ENCODE measurements at places on chromosomes 16 and 17. TPM values are rescaled to one million over a fixed set of nuclear protein-coding genes. Genes with fewer than 3 reads are reported as not detected.

The QPRT gene
- 35.7 TPM for total RNA-seq

GRCh38 chr16:28219282-28219681 is 7.5 kb upstream of the XPO6 start:
- DNase-seq = no peak

DNA sequence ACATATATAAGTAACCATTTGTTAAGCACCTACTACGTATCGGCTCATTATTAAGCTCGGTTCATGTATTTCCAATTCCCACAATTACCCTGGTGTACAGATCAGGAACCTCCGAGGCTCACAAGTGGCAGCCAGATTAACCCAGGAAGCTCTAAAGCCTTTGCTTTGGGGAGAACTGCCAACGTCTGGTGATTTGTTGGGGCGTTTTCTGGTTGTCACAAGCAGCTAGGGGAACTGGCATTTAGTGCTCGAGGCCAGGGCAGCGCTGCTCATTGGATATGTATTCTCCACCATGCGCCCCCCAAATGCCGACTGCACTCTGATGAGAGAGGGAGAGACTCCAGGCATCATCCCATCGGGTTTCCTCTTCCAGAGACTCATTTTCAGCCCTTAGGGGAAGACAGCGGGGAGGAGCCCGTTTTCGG is 541 bp downstream of the ZNF18 start:
- peak; percentile 24 for DNase-seq

DNA sequence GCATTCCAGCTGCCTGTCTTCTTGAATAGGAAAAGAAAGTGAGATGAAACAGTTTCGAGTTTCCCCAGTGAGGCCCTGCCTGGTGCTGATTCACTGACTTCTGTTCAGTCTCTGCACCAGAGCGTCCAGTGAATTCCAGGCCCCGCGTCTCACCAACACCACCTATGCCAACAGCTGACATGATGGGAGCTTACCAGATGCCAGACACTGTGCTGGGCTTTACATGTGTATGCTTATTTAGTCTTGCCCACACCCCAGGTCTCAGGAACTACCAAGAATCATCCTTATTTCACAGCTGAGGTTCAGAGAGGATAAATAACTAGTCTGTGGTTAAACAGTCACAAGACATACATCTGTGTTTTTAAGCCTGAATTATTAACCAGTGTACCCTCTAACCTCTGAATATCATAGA is 29.1 kb upstream of the IRX6 start:
- no peak for DNase-seq

DNA sequence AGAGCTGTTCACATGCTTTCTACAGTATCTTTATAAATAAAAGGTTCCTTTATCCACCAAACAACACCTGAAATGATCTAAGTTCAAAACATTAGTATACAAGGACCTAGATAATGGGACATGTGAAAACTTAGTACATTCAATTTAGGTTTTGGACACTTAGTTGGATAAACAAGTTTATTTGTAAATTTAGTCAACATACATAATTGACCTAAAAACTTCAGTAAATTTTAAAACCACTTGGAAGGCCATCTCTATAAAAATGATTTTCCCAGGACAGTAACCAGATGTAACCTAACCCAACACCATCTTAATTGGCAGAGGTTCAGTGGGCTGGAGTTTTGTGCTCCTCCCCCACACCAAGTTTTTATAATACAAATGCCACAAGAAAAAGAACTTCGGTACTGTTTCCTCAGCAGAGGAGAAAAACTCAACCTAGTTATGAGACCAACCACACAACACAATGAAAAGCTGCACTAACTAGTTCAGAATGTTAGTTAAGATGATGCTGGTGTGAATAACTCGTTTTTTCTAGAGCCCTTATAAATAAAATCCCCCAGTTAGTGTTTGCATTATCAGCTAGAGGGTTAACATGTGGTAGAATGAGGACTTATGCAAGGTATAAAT is 7.2 kb upstream of the UNK start:
- DNase-seq = no peak

DNA sequence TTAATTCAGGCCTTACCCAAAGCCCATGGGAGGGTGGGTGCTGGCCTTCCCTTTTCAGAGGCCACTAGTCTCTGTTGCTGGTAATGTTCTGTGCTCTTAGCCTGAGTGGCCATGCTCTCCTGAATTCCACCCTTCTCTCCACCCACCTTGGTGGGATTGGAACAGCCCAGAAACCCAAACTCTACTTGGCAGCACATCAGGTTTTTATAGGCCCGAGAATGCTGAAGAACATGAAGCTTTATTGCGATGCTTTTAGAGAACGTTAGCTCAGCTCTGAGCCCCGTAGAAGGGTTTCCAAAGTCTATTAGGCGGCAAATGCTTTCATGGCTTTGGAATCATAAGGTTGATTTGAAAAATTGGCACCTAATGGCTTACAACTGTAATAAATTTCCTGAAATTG is 209.3 kb downstream of the MSI2 start:
- no peak for DNase-seq

DNA sequence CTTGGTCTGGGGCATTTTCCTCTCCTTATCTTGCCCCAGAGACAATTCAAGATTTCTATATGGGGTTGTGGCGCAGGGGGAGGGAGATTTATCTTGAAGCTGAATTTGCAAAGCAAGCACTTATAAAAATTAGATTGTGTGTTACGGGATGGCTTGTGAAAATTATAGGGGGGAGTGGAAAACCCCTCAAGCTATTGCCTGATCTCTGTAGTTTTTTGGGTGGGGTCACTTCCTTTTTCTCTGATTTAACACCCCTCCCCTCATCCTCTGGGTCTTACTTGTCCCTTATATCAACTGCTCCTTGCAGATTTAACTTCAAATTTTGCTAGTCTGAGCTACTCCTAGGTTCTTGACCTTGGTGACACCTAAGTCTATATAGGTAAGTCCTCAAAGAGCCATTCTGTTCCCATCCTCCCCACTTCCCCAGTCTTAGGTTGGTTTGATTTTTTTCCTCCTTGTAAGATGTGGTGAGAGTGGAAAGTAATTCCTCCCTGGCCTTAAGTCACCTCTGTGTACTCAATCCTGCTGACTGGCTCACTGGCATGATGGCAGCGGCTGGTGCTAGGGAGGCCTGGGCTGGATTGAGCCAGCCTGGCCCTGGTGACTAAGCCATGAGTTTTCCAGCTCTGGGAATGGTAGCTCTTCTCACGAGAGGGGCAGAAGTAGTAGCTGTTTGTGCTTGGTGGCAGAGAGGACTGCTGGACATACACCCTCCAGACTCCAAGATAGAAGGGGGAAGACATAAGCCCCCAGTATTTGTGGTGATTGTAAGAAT is 2.3 kb downstream of the ARL4D start:
- no peak for DNase-seq

DNA sequence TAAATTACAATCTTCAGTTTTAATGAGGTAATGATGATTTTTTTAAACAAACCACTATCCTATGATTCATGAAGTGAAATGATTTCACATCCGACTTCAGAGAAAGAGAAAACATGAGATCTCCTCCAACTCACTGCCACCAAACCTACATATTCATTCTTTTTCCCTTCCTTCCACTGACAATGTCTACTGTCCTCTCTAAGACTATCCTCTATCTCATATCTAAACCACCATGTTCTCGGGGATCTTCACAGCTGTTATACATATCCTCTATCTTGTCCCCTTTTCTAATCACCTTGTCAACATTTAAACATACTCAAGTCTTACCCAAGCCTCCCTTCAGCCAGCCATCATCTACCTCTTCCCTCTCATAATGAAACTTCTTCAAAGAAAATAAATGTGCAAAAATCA is 53.5 kb downstream of the SMURF2 start:
- DNase-seq = no peak

The SPATA32 gene
- 0.21 TPM for total RNA-seq

The ITGAD gene
- total RNA-seq = 4.0 TPM

- DNase-seq = no peak
Measured at GRCh38 chr17:31391496-31391949, at the start of gene RAB11FIP4. RAB11FIP4 (plus strand) TSS chr17:31391675; CDS start chr17:31391853, 178 bp downstream.

- DNase-seq = no peak
Measured at GRCh38 chr17:28907709-28908475, 5.0 kb upstream of the DHRS13 start.

DNA sequence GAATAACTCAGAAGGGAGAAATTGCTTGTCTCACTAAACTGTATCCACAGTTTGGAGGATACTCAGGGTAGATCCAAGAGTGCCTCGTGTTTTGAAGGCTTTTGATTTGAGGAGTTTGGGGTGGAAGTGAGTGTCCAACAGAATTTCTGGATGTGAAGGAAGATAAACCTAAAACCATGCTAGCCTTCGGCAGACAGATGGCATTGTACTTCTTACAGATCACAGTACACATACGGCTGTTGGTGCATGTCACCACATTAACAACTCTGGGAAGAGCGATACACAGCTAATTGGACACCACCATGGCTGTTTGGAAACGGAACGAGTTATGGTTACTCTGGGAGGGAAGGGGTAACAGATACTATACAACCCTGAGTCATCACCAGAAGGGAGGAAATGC is 420.4 kb downstream of the GRIN2A start:
- no peak for DNase-seq

- no peak for DNase-seq
Measured at GRCh38 chr16:21159281-21159951, 942 bp downstream of the LDAF1 start.

The EFCAB5 gene
- 1.1 TPM for total RNA-seq

DNA sequence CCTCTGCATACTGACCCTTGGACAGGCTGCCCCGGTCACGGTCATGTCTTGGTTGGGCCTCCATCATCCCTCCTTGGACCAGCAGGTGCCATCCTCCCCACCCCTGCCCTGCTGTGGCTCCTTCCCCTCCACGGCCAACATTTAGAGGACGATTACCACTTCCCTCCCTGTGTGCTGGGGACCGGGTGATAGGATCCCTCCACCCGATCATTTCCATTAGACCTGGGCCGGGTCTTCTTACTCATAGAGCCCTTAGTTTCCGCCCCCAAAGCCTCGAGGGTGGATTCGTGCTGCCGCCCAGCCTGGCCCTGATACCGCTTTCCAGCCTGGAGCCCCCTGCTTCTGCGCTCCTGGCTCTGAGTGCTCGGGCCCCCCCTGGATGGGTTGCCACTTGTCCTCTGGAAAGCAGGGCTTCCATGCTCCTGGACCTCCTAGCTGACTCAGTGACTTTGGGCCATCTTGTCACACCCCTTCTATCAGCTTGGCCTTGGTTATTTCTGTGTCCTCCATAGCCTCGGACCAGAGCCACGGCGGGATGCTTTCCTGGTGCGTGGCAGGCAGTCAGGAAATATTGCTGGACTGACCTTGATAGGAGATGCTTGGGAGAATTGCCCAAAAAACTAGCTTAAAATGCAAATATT is 171.4 kb downstream of the SEC14L1 start:
- DNase-seq = no peak

GRCh38 chr17:28950752-28951427 is 428 bp downstream of the PHF12 start:
- no peak for DNase-seq

- no peak for DNase-seq
Measured at GRCh38 chr16:6616746-6617145, 715.9 kb upstream of the RBFOX1 start.

The RHBDF1 gene
- total RNA-seq = 0.72 TPM

The PITPNC1 gene
- total RNA-seq = 57.1 TPM

- DNase-seq = no peak
Measured at GRCh38 chr17:39166437-39167335, 725 bp upstream of the ARL5C start.

GRCh38 chr17:77474292-77474988 is 333.7 kb downstream of the SEC14L1 start:
- no peak for DNase-seq

- no peak for DNase-seq
Measured at GRCh38 chr17:16662936-16663335, 9.3 kb upstream of the ZNF624 start.

GRCh38 chr16:51181503-51181811 is 30.4 kb upstream of the SALL1 start:
- DNase-seq = no peak

DNA sequence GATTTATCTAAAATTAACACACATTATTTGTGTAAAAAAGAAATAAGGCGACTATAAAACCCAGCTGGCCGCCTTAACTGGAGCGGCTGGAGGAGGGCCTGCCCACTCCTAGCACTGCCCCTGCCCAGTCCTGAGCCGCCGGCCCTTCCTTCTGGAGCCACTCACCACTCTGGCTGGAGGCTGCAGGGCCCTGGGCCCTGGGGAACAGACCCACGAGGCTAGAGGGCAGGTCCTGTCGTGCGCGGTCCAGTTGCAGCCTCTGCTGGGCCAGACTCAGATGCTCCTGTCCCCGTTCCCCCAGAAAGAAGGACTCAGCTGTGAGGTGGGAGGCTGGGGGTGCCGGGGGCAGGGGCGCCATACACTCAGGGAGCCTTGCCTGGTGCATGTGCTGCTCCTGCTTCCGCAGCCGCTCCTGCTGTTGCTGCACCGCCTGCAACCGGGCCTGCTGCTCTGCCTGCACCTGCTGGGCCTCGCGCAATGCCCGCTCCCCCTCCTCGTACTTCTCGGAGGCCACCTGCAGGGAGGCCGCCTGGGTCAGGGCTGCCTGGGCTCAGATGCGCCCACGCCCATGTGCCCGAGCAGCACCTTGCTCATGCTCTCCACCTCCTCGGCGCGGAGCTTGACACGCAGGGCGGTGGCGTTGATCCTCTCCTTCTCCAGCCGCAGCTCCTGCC is 9.0 kb upstream of the MRPL38 start:
- DNase-seq = no peak

GRCh38 chr16:19837984-19838707 is 46.5 kb downstream of the GPRC5B start:
- no peak for DNase-seq

DNA sequence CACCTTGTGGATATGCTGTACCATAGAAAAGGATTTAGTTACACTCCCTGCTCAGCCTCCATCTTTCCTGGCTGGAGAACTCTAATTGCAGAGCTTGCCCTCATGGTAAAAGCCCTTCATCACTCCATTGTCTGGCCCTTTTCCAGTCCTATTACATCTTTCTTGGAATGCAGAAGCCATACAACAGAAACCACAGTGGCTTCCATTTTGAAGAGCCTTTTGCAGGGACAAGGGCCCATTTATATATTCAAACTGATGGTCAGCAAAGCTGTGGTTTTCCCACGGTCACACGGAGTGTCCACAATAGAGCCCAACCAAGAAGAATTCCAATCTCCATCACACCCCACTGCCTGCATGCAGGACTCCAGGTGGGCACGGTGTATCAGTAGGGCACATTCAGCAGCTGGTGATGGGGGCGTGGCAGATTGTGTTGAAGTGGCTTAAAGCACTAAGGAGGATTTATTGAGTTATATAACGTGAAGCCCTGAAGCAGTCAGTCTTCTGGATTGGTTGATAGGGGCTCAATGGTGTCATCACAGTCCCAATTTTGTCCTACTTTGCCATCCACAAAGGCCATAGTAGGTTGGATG is 20.3 kb downstream of the COPRS start:
- no peak for DNase-seq

- DNase-seq = no peak
Measured at GRCh38 chr16:67000384-67001351, 12.3 kb downstream of the CES4A start.

- no peak for DNase-seq
Measured at GRCh38 chr17:1036171-1036844, 39.4 kb downstream of the TIMM22 start.

The CARD14 gene
- not detected for total RNA-seq

The CCL17 gene
- 39.5 TPM for total RNA-seq

DNA sequence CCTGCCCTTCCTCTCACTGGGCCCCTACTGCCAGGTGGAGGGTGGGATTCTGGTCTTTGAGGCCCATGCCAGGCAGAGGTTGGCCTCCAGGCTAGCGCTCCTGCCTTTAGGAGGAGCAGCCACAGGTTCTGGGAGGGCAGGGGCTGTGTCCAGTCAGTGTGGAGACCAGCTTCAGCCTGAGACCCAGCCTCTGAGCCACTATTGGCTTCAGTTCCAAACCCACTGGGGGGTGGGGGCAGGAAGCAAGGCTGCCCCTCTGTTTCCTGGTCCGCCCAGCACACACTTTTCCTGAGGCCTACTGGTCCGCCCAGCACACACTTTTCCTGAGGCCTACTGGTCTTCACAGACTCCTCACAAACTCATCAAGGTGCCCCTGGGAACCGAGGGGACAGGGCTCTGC is 16.4 kb downstream of the SLC5A10 start:
- no peak for DNase-seq

All from GM12878 (cell line).